ENCODE measurements at places on chromosomes 4 and X.

GRCh38 chr4:139558235-139559088 lies 2.4 kb upstream of the SETD7 start:
- no peak for DNase-seq

DNA sequence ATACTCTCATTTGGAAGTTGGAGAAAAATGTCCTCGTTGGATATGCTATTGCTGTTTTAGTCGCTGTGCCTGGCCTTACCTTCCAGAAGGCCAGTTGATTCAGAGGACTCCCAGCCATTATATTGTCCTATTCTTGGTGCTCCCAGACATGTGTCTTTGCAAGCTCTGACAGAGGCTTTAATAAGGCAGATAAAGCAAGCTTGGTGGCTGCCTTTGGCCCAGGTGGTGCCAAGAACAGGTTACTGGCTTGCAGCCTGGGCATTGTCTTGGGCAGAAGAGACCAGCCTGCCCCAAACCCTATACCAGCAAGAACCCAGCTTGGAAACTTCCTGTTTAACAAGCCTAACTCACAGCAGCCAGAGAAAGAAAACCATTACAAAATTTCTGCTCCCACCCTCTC lies 16.9 kb downstream of the RAI2 start:
- no peak for DNase-seq

GRCh38 chrX:153547195-153547594 lies 29.8 kb downstream of the ATP2B3 start:
- no peak for DNase-seq

DNA sequence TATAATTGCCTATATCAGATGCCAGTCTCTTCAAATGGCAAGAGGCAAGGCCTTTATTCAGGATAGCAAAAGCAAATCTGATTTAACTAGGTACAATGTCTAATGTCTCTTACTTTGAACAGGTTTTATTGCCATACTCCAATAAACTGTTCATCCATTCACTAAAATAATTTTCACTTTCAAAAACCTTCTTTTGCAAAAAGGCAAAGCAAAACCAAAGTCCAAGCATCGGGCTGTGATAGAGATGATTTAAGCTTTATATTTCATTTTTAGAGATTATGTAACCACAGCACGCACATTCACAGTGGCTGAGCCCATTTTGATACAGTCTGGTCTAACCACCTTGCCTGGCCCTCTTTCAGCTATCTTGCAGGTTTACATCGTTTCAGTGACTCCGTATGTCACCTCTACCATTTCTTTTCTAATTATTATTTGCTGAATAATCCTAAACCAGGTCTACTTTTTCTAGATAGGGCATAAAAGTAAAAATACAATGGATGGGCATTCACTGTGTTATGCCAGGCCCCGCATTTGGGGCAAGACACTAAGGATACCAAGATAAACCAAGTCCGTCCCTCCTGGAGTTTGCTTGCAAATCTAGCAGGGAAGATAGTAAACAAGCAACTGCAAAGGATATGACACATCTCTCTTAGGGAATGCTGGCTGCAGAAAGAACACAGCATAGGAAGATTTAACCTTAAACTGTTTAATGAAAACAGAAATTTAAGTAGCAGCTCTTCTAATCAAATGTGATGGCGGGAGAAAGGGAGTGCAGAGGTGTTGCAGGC lies 1.8 kb downstream of the CASP3 start:
- no peak for DNase-seq

- no peak for DNase-seq
These were observed 702.4 kb upstream of the EPHA5 start for GRCh38 chr4:66372706-66373105.

DNA sequence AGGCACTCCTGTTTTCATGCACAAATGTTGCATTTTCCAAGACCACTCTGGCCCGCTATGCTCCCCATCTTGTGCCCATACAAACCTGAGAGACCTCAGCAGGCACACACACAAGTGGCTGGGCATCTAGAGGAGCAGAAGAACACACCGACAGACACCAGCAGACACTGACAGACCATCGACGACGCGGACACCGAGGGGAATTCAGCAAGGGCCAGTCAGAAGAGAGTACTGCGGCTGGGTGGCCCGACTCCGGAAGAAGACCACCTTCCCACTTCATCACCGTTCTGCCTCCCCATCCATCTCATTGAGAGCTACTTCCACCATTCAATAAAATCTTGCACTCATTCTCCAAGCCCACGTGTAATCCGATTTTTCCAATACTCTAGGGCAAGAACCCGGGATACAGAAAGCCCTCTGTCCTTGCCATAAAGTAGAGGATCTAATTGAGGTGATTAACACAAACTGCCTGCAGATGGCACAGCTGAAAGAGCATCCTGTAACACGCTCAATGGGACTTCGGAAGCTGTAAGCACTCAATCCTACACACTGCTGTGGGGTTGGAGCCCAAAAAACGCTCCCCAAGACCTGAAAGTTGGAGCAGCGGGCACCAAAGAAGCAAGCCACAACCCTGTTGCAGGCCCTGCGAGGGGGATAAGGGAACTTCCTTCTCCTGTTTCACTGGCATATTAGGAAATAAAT lies 780.9 kb downstream of the ARAP2 start:
- DNase-seq, result no peak

DNA sequence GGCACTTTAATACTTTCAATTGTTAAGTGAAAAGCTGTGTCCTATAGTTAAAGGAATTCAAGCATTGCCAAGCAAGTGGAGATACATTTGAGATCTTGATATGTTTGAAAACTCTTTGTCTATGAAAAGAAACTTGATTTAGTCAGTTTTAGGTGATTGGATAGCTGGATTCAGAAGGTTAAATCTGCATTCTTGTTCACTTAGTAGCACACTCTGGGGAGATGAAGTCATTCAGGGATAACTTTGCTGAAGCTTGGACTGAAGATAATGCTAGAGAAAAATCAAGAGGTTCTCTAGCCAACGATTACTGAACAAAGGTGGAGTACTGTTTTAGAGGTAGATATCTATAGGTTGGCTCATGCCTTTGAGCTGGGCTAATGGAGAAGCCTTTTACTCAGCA lies 90.6 kb downstream of the DCAF8L2 start:
- no peak for DNase-seq

DNA sequence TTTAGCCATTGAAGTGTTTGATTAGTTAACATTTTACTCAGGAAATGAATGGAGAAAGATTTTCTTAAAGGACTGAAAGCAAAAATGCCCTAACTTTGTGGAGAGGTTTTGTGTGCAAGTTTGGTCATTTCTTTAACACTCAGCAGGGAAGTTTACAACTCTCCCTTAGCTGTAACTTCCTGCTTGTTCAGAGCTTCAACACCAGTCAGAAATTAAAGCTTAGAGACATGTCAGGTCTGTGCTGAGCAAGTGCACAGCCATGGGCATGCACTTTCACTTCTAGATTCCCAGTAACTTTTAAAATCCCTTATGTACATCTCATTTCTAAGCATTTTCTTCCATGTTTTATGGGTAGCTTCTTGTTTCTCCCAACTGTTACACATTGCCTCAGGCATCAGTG lies 326.0 kb downstream of the ACTRT1 start:
- no peak for DNase-seq

DNA sequence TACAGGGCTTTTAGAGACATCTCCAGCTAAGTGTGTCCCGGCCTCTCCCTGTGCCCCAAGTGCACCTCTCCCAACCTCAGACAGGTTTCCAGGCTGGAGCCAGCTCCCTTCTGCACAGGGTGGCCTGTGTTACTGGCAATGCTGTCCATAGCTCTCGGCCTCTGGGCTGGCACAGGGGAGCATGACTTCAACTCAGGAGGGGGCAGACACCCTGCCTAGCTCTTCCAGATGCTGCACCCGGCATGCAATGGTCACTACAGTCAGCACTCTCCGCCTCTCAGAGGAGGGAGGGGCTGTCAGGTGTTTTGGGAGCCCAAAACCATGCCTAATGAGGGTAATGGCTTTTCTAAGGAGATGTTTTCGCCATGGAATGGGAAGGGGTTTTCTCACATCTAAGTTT lies 2.4 kb upstream of the IRAK1 start:
- no peak for DNase-seq
